ENCODE measurements at places on chromosomes 5 and 9.

- no peak for DNase-seq
Observed at GRCh38 chr5:110195288-110195687, 505.6 kb downstream of the MAN2A1 start.

- DNase-seq: no peak
Observed at GRCh38 chr5:176844706-176845391, 34.5 kb downstream of the UNC5A start.

- DNase-seq: no peak
Observed at GRCh38 chr5:131977212-131977604, 31.7 kb upstream of the MEIKIN start.

DNA sequence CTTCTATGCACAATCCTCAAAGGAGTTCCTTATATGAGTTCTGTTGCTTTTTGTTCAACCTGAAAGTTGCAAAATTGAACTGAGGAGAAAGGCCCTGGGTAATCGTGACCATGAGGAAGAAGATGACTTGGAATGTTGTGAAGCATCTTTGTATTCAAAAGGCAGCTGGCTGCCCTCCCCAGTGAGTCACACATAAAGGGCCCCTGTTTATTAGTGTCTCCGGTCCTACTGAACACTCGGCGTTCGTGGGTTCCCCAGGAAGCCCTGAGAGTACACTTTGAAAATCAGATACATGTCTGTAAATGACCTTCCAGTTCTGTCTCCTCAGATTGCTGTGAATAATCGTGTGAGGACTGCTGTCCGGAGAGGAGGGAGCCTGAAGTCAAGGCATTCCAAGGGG is 73.6 kb downstream of the C9orf153 start:
- DNase-seq: no peak

- DNase-seq: peak; percentile 53
Observed at GRCh38 chr5:61319388-61320146, 12.5 kb upstream of the ZSWIM6 start.

DNA sequence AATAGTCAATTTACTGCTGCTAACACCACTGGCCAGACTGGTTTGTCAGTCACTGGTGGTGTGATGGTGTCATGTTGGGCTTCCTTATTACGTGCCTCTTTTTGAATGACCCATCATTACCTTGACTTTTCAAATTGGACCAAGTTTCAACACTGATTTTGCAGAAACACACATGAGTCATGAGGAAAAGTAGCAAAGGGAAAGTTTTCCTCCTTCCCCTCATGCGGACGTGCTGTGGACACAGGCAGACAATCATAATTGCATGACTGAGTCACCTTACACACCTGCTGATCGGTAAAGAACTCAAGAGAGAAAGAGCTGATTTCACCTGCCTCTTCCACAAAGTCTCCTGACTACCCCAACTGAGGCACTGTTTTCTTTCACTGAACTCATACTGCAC is 324.5 kb downstream of the ARRDC3 start:
- peak; percentile 18 for DNase-seq

DNA sequence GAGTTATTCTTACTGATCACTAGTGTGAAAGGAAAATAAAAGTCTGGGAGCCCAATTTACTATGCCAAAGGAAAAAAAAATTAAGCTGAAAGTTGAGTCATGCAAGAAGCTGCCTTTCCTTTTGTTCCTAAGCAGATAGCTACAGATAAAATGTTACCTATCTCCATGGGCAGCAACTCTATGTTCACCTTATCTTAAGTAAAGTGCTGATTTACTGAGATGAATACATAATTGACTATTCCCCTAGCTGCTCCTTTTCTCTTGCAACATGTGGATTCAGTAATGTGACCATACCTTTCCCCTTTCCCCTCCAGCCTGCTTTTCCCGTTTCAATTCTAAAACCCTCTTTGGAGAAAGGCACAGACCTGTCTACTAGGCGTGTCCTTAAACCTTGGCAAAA is 62.7 kb upstream of the NR5A1 start:
- no peak for DNase-seq

- no peak for DNase-seq
Observed at GRCh38 chr9:69683927-69684326, 11.8 kb upstream of the APBA1 start.

GRCh38 chr5:172312286-172312685 is 28.7 kb upstream of the UBTD2 start:
- no peak for DNase-seq

- DNase-seq: no peak
Observed at GRCh38 chr5:83145241-83145640, 67.9 kb downstream of the XRCC4 start.

- DNase-seq: no peak
Observed at GRCh38 chr5:80738466-80738865, 83.7 kb upstream of the DHFR start.

GRCh38 chr9:99054581-99054980 is 50.3 kb upstream of the TGFBR1 start:
- DNase-seq: no peak

DNA sequence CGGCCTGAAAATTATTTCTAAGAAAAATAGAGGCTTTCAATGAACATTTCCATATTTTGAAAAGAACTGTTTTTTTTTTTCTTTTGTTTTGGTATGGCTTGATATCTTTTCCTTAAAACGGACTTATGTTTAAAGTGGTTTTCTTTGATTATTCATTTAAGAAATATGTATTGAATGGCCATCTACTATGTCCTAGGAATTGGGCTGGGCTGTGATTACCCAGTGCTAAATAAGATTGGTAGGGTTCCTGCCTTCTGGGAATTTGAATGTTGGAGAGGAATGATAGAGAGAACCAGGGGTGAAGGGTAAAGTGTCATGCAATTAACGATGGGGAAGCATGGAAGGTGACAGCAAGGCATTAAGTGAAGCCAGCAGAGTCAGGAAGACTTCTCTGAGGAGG is 33.2 kb downstream of the TNFSF8 start:
- no peak for DNase-seq

GRCh38 chr5:160887780-160888179 is 35.8 kb upstream of the ATP10B start:
- DNase-seq: peak; percentile 7

- no peak for DNase-seq
Observed at GRCh38 chr9:123431581-123431980, 75.6 kb downstream of the CRB2 start.

All from left colon (tissue), 2 donors.